Activated T-cell treated with anti-CD3 and anti-CD28 coated beads, Interleukin-2, amount 50 U/mL, for 1 hour (primary cell): ENCODE measurements at places on chromosomes 11 and 22.

DNA sequence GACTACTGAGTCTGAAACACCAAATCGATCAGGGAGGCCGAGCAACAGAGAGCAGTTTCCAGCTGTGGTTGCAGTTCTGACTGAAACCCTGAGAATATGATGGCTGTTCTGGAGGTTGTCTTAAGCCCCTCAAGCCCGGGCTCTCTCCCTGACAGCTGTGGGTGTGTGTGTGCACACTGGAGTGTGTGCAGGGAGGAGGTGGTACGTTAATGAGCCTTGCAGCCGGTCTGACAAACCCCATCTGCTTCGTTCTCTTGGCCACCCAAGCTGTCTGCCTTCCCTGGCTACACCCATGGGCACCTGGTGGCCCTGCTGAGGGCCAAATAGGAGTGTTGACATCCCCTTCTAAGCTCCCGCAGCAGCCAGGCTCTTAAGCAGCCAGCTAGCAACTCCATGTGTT lies 189.8 kb downstream of the KIRREL3 start:
- DNase-seq: no peak

- DNase-seq: no peak
Measured at GRCh38 chr11:124115782-124116616, 749 bp downstream of the VWA5A start.

GRCh38 chr22:37546437-37547250 lies 13.6 kb upstream of the CDC42EP1 start:
- DNase-seq: no peak

DNA sequence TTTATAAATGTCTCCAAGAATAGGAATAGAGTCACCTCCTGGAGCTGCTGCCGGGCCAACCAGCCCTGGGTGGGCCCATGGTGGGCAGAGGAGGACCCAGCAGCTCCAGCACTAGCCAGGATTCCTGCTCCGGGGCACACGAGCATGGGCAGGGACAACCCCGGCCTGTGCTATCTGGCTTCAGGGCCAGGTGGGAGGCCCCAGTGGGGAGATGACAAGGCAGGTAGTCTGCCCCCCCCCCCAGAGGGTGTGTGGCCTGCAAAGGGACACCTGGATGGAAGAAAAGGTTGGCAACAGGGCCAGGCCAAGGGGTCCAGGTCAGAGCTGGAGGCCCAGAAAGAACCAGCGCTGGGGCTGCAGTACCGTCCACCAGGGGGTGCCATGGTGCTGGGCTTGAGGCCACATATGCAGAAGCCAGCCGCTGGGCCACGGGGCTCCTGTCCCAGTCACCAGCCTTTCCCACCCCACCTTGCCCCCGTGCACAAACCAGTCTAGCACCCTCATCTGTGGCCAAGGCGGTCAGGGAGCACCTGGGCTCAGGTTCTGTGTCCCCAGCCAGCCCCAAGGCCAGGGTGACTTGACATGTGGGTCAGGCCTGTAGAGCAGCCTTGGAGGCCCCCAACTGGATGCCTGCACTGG lies 3.4 kb downstream of the TSPAN32 start:
- DNase-seq: peak; percentile 87
